ENCODE measurements at places on chromosomes 2 and 18. TPM values are rescaled to one million over a fixed set of nuclear protein-coding genes. Genes with fewer than 3 reads are reported as not detected.

The CFAP65 gene
- not detected for total RNA-seq

The PLA2R1 gene
- total RNA-seq: 0.59 TPM

The VIT gene
- total RNA-seq: 1.2 TPM

The TMEFF2 gene
- total RNA-seq: 0.47 TPM

The CHST9 gene
- total RNA-seq: 0.11 TPM

DNA sequence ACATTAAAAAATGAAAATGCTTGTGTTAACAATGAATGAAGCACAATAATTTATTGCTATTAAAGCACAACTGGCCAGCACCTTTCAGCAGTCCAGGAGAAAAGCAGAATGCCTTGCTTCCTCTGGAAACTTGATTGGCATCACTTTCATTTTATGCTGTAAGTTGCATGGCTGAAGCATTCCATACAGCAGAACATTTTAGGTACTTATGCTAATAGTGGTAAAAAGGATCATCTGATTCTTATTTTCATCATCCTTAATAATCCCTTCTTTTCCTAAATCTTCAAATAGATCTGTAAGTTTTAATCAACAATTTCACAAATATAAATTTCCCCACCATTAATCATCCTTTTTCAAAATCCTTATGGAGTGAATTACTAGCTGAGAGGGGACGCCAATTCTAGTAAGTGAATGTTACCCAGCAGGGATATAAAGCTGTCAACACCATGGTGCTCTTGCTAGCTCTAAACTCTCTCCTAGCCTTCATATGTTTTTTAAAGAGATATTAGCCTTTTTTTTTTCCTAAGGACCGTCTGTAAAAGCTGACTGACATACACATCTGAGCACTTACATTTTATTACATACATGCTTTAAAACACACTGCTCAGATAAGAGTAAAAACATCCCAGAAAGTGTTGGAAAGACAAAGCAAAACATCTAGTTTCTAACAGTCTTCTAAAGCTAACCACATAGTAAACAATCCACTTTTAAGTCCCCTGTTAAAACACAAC, 5.3 kb downstream of the SATB2 start:
- H3K4me3 ChIP-seq: no peak overlapping the region
- peaks cover 4% of the 10 kb centered on the region for H3K4me1 ChIP-seq
- no peaks in the 10 kb centered on the region for H3K36me3 ChIP-seq
- DNase-seq: no peak
- peaks cover 9% of the 10 kb centered on the region for H3K27me3 ChIP-seq

DNA sequence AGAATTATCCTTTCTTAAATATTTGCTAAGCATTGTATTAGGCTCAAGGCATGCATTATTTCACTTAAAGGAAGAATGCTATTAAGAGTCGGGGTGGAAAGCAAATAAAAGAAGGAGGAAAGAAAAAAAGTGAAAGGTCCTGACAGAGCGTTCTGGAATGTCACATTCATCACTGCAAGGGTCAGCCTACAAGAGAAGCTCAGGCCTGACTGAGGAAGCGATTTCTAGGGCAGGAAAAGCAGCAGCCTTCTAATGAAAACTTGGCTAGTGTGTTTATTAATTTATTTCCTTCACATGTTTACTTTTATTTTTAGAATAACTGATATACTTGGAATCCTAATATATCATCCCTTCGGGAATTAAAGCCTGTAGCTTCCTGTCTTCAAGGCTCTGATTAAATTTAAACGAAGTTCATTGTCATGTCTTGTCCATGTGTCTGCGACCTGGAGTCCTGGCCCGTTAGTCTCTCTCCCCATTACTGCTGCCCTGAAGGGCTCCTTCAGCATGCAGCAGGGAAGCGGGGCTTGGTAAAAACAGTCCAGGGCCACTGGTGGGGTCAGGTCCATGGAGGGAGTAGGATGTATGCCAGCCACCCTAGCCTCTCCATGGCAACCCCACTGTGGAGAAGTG, 119.2 kb upstream of the CCDC68 start:
- no peaks in the 10 kb centered on the region for H3K36me3 ChIP-seq
- no peak overlapping the region for H3K4me3 ChIP-seq

DNA sequence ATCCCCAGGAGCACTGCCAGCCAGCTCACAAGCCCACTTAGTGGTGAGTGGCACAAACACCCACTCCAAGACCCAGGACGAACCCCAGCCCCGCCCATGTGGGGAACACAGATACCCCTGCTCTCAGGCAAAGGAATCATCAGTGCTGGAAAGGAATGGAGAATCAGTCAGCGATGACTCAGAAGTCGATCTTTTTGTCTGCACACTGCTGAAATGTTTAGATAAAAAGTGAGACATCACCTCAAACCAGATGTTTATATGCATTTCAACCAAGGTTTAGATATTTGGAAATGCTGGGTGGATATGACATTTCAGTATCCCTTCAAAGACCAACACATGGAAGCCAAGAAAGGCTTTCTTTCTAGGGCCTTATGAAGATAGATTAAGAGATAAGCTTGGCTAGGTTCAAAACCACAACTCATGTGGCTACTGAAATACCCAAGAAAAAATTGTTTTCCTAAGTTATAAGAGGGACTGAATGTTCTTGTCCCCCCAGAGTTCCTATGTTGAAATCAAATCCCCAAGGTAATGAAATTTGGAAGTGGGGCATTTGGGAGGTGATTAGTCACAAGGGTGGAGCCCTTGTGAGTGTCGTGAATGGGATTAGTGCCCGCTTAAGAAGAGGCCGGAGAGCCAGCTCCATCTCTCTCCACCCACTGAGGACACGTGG, 43.7 kb downstream of the POU3F3 start:
- H3K4me1 ChIP-seq: no peaks in the 10 kb centered on the region
- DNase-seq: no peak
- no peak overlapping the region for H3K4me3 ChIP-seq
- no peak overlapping the region for H3K27ac ChIP-seq

- no peak overlapping the region for H3K4me3 ChIP-seq
- no peaks in the 10 kb centered on the region for H3K27me3 ChIP-seq
- H3K36me3 ChIP-seq: no peaks in the 10 kb centered on the region
- DNase-seq: no peak
- no peak overlapping the region for H3K27ac ChIP-seq
These were observed 679.5 kb downstream of the KCNJ3 start for GRCh38 chr2:155377931-155378444.

GRCh38 chr2:1601471-1602277, 142.6 kb downstream of the PXDN start:
- no peaks in the 10 kb centered on the region for H3K36me3 ChIP-seq
- peaks cover 5% of the 10 kb centered on the region for H3K4me1 ChIP-seq
- DNase-seq: no peak
- no peak overlapping the region for H3K4me3 ChIP-seq

DNA sequence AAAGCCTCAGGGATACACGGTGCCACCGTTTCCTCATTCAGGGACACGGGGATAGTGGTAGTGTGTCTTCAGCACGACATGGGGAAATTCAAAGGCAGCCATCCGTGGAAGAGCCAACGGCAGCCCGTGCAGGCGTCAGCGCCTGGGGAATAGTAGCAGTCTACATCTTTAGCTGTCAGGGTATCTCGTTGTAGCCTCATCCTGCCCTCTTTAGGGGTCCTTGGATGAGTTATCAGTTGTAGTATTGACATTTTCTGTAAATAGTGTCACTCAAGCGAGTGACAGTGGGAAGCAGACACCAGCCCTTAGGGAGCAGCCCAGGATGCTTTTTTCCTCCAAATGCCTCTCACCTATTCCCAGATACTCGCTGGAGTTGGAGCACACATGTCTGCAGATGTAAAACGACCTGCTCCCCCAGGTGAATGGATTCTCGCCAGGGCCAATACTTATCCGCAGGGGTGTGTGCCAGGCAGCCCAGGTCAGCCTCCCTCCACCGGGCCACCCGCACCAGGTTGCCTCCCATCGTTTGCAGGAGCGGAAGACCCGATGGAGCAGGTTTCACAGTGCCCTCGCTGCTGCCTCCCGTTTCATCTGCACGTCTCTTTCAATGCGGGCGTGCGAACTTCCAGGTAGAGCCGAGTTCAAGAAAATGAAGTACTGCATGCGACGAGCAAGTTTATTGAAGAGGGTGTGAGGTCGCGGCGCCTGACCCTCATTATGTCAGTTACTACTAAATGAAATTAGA, 41.0 kb downstream of the AGAP1 start:
- no peaks in the 10 kb centered on the region for H3K4me1 ChIP-seq
- no peak overlapping the region for H3K27ac ChIP-seq
- H3K36me3 ChIP-seq: no peaks in the 10 kb centered on the region
- no peak overlapping the region for H3K4me3 ChIP-seq

DNA sequence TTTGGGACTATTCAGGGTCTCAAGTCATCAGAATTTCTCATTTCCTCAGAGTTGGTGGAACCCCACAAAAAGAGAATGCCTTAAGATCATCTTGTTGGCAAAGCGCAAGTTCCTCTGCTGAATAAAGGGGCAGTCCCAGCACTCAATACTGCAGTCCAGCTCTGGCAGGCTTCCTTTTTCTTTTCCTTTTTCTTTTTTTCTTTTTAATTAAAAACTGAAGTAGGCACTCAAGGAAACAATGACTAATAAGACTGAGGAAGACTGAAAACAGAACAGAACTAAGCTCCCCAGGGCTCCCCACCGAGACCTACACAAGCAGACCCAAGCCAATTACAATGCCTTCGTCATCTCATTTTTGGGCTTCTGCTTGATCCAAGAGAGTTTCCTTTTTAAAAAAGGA, 82.0 kb downstream of the STK39 start:
- H3K4me3 ChIP-seq: no peak overlapping the region
- no peak for DNase-seq
- H3K4me1 ChIP-seq: no peaks in the 10 kb centered on the region
- no peaks in the 10 kb centered on the region for H3K27me3 ChIP-seq
- no peak overlapping the region for H3K27ac ChIP-seq

GRCh38 chr18:62572456-62572855, 49.6 kb downstream of the ZCCHC2 start:
- no peaks in the 10 kb centered on the region for H3K27me3 ChIP-seq
- H3K4me1 ChIP-seq: no peaks in the 10 kb centered on the region
- H3K4me3 ChIP-seq: no peak overlapping the region
- no peak for DNase-seq

DNA sequence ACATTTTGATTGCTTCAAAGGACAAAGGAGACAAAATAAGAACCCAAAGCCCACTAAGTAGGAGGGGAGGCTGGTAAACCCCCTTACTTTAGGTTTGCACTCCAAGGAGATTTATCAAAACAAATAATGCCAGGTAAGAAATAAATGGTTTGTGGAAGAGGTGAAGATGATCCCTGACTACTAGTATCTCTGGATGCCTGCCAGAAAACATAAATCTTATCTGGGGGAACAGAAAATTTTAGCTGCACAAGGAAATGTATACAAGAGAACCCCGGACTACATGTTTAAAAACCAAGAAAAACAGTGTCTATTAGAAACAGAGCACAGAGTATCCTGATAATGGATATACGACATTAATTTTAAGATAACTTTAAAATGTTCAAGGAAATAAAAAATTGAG, 114.1 kb downstream of the TRABD2A start:
- H3K36me3 ChIP-seq: no peaks in the 10 kb centered on the region
- H3K27me3 ChIP-seq: no peaks in the 10 kb centered on the region
- no peak for DNase-seq
- no peak overlapping the region for H3K27ac ChIP-seq
- no peak overlapping the region for H3K4me3 ChIP-seq

- H3K4me3 ChIP-seq: no peak overlapping the region
- H3K27ac ChIP-seq: no peak overlapping the region
- no peaks in the 10 kb centered on the region for H3K36me3 ChIP-seq
- no peak for DNase-seq
- no peaks in the 10 kb centered on the region for H3K27me3 ChIP-seq
- no peaks in the 10 kb centered on the region for H3K4me1 ChIP-seq
These were observed 3.9 kb upstream of the ETAA1 start for GRCh38 chr2:67393237-67393636.

GRCh38 chr18:46794607-46795006, 37.8 kb upstream of the ST8SIA5 start:
- no peak overlapping the region for H3K27ac ChIP-seq
- H3K4me1 ChIP-seq: no peaks in the 10 kb centered on the region
- H3K27me3 ChIP-seq: no peaks in the 10 kb centered on the region
- H3K36me3 ChIP-seq: no peaks in the 10 kb centered on the region
- no peak overlapping the region for H3K4me3 ChIP-seq
- no peak for DNase-seq

GRCh38 chr18:79533591-79533990, 137.9 kb downstream of the NFATC1 start:
- H3K4me1 ChIP-seq: no peaks in the 10 kb centered on the region
- no peak for DNase-seq

DNA sequence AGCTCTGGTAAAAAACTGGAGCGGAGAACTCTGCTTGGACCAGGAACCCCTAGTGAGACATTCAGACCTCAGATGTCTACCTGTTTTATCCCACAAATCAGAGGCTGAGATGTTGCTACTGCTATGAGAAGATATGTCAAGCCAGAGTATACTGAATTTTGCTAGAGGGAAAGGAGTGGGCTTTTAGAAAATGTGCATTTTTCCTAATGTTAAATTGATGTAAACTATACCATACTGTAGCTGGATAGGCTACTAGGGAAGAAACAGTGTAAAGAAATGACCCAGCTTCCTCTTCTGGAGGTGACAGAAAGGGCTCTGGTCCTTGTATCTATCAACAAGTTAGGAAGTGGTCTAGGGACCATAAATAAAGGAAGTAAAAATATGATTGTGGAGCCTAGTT, 65.0 kb downstream of the SLC39A10 start:
- H3K27ac ChIP-seq: no peak overlapping the region
- DNase-seq: no peak
- no peaks in the 10 kb centered on the region for H3K4me1 ChIP-seq
- H3K27me3 ChIP-seq: no peaks in the 10 kb centered on the region
- H3K4me3 ChIP-seq: no peak overlapping the region

- no peak for DNase-seq
- H3K27me3 ChIP-seq: no peaks in the 10 kb centered on the region
- no peak overlapping the region for H3K4me3 ChIP-seq
- no peaks in the 10 kb centered on the region for H3K4me1 ChIP-seq
- H3K27ac ChIP-seq: no peak overlapping the region
- H3K36me3 ChIP-seq: no peaks in the 10 kb centered on the region
These were observed 53.9 kb upstream of the CD302 start for GRCh38 chr2:159851941-159852340.

GRCh38 chr2:29317801-29318485, 202.7 kb downstream of the CLIP4 start:
- H3K4me1 ChIP-seq: no peaks in the 10 kb centered on the region
- H3K36me3 ChIP-seq: no peaks in the 10 kb centered on the region
- H3K4me3 ChIP-seq: no peak overlapping the region
- no peak for DNase-seq
- no peak overlapping the region for H3K27ac ChIP-seq
